ENCODE measurements at places on chromosomes 1 and 21.
A peak's percentile ranks its signal among the peaks of the same experiment; 100 is the strongest.

GRCh38 chr21:27787046-27787445 is 820.2 kb upstream of the ADAMTS5 start:
- DNase-seq: no peak

DNA sequence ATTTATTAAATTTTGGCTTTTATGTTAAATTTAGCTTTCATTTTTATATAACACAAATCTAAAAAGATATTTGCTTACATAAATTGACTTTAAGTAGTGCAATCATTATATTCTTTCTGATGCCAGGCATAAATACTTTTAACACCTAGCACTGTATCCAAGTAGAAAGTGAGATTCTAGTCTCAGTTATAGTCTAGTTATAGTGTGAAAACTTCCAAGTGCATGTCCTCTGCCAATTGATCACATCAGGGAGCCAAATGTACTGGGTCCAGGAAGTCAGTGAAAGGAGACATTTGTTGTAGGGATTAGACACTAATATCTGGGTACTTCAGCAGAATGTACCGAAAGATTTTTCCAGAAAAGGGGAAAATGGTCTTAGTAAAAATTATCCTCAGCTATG is 290.7 kb upstream of the ZRANB2 start:
- no peak for DNase-seq

DNA sequence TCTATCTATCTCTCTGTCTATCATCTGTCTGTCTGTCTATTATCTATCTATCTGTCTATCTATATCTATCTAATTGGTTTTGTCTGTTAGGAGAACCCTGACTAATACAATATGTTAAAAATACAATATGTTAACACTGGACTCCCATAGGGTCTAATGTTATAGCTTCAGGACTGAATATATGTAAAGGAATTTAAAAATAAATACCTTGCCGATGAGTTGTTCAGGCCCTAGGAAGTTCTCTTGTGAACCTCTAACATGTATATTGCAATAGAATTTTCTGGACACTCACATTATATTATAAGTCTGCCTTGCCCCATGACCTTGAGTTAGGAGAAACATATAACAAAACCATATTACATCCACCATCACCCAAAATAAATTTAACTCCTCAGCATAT is 900.6 kb downstream of the NCAM2 start:
- no peak for DNase-seq

DNA sequence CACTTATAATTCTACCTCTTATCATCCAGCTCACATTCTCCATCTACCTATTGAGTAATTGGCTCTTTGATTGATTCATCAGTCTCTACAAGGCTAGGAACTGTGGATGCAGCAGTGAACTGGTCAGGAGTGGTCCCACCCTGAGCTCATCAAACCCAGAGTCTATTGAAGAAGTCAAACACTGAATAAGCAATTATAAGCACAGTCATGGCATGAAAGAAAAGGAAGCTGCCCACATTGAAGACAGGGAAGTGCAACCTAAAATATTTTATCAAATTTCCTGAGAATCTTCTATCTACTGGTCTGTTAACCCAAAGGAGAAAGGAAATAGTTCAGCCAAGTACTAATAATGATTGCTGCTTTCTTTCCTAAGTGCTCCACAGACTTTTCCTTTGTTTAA is 35.7 kb downstream of the ACP6 start:
- DNase-seq: no peak

DNA sequence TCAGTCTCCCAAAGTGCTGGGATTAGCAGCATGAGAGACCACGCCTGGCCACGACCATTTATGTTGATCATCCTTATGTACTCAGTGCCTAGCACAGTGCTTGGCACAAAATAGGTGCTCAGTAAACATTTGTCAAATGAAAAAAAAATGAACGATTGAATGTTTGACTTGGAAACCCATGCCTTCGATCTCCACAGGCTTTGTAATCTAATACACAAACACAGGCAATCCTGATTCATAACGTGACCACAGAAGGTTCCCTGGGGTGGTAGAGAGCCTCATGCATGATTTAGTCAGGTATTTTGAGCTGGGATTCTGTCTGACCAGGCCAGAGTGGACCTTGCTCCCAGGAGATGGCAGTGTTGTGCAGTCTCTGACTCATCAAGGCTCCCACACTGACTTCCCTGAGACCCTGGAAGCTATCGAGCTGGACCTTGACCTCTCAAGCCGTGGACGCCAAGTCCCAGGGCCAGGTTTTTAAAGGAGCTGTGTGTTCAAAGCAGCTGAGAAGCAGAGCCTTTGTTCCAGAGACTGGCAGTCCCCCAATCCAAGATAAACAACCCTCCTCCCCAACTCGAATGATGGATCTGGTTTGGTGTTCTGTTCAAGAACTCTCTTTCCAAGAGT is 81.1 kb downstream of the PGM1 start:
- no peak for DNase-seq

DNA sequence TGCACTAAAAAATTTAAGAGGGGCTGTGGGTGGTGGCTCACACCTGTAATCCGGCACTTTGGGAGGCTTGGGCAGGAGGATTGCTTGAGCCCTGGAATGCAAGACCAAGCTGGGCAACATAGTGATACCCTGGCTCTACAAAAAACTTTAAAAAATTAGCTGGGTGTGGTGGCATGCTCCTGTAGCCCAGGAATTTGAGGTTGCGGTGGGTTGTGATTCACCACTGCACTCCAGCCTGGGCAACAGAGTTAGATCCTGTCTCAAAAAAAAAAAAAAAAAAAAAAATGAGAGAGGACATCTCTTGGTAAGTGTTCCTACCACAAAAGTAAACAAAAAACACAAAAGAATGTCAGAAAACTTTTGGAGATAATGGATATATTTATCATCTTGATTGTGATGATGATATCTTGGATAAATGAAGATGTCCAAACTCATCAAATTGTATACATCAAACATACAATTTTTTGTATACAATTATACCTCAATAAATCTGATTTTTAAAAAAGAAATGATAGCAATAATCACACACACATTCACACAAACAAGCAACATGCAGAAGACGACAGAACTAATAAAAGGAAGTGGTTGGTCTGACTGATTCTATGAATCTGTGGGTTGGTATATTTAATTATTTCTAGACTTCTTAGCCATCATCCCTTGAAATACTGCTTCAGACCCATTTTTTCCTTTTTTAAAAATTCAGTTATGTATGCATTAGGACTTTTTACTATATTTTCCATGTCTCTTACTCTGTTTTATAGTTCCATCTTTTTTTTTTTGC is 465.9 kb downstream of the PLA2G4A start:
- DNase-seq: no peak

DNA sequence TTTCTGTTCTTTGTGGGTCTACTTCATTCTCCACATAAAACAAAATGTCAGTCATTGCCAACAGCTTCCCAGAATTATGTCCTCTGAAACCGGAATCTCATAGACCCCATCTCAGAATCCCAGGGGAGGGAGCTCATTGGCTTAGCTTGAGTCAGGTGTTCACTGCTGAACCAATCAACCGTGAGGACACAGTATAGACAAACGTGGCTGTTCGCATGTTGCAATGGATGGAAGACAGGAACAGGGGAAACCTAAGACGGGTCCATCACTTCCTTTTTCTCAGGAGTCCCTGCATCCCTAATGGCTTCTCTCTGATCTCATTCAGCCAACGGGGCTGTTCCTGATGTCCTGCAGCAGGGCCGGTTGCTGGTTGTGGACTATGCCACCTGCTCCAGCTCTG is 9.1 kb downstream of the CELA2A start:
- DNase-seq: no peak

DNA sequence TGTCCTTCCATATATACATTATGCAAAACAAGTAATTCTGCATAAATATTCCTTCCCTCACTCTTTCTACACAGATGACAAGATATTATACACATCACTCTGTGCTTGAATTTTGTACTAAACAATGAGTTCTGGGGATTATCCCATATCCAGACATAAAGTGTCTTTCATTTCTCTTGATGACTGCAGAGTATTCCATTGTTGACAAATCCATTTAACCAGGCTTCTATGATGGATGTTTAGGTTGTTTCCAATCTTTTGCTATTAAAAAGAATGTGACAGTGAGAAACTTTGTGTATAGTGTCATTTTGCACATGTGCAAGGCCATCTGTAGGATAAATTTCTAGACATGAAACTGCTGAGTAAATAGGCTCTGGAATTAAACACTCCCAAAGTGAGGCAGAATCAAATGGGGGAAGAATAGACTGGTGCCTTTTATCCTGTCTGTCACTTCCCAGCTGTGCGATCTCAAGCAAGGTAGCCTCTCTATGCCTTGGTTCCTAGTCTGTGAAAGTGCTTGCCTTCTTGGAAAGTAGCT is 29.9 kb upstream of the ATP2B4 start:
- no peak for DNase-seq

GRCh38 chr1:155678027-155678426 is 10.5 kb downstream of the YY1AP1 start:
- no peak for DNase-seq

GRCh38 chr1:213122514-213122929 is 71.5 kb downstream of the RPS6KC1 start:
- no peak for DNase-seq

DNA sequence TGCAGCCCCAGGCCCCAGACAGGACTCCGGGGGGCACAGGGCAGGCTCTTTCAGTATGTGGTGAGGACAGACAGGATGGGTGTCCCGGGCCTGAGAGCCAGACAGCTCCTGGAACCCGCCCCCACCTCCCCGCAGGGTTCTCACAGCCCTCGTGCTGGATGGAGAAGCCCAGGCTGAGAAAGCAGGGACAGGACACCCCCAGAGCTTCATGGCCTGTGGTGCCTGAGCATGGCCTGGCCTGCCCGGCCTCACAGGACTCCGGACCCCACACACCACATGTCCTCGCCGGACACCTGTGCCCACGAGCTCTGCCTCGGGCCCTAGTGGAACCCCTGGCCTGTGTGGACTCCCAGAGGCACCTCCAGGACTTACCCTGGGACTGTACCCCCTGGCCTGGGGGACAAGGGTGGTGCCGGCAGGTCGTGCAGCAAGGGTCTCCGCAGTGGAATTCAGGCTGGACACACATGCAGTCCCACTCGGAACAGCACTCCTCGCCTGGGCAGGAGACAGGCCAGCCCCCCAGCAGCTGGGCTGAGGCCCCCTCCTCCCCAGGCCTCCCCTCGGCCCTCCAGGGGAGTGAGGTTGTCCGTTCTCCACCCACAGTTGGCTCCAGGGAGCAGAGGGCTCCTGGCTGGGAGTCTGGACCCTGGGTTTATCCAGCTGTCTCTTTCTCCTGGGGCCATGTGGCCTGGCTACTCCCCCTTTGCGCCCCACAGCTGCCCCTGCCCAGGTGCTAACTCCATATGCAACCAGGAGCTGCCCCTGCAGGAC is 1.2 kb downstream of the TNFRSF18 start:
- no peak for DNase-seq

- DNase-seq: no peak
Measured at GRCh38 chr1:184595596-184595995, 159.1 kb downstream of the EDEM3 start.

GRCh38 chr1:169877800-169878491 is 15.8 kb downstream of the SCYL3 start:
- no peak for DNase-seq

- DNase-seq: no peak
Measured at GRCh38 chr1:15882665-15883064, 35.2 kb downstream of the SPEN start.

GRCh38 chr1:67170751-67171573 is 4.7 kb downstream of the IL23R start:
- DNase-seq: no peak

DNA sequence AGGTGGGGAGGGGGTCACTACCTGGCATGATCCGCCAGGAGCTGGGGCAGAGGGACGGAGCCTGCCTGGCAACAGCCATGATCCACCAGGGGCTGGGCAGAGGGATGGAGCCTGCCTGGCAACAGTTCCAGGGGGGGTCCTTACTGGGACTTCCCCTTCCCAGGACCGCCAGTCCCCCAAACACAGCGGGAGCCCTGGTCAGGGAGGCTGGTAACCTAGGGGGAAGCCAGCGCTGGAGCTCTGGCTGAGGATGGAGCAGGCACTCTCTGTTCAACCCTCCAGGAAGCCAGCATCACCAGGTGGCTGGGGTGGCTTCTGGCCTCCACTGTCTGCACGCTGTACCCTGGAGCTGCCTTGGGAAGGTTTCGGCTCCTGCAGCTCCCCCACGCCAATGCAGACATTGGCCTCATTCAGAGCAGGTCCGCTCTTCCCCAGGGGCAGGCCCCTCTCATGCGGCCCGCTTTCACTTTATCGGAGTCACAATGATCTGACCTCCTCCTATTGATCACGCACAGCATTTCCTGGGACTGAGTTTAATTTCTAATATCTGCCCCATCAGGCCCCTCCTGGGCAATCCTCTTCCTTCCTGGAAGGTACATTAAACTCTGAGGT is 68.4 kb upstream of the ABCG1 start:
- no peak for DNase-seq

GRCh38 chr1:236103646-236104218 is 38.6 kb upstream of the GPR137B start:
- peak; percentile 41 for DNase-seq

DNA sequence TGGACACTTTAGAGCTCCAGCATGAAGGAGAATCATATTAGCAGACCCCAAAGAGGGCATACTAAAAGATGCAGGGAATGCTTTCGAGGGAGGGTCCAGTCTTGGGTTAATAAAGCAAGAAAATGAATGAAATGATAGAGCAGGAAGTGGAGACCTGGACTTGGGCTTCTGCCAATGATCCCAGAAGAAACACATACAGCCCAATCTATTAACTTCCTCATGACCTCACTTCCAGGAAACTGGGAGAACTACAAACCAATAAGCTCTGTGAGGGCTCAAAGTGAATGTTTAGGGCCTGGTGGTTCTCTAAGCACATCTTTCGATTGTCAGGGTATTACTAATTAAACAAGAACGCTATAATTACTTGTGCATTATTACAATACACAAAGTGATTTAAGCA is 53.6 kb upstream of the SSX2IP start:
- DNase-seq: no peak

DNA sequence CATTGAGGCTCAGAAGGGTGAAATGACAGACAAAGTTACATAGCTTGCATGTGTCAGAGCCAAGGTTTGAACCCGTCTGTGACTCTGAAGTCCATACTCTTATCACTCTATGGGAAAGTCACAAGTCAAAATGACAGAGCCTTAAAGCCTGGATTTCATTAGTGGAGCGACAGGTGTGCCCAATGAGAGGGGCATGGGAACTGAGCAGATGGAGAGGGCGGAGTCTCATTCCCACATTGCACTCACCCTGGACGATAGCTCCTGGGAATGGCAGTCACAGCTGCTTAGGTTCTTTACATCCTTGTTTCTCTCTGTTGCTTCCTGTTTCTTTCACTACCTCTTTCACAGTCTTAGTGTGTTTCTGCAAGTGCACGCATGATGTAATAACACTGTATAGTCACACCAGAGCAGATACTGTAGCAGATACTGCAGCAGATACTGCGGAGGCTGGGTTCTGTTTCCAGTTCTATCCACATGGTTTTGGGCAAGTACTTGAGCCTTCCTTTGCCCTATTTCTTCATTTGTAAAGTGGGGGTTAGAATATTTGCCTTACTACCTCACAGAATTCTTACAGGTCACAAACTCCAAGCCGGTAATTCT is 127.2 kb downstream of the ZSCAN20 start:
- DNase-seq: no peak

- no peak for DNase-seq
Measured at GRCh38 chr1:5515501-5515900, 476.7 kb downstream of the NPHP4 start.

Data from stimulated activated CD4-positive, alpha-beta T cell treated with anti-CD3 and anti-CD28 coated beads, Interleukin-4, amount 100 ng/mL, for 4 hours (primary cell).